ENCODE measurements at places on chromosomes 2 and 18. TPM values are rescaled to one million over a fixed set of nuclear protein-coding genes. Genes with fewer than 3 reads are reported as not detected.

Gene ACVR1C
- total RNA-seq: 0.72 TPM

Gene STK39
- 19.2 TPM for total RNA-seq

Gene ALPP
- not detected for total RNA-seq

Gene UGT1A4
- total RNA-seq: 1.3 TPM

Gene GCA
- total RNA-seq: 7.7 TPM

Gene CAPN13
- not detected for total RNA-seq

Gene MAP3K20
- total RNA-seq: 47.0 TPM

Gene IL18RAP
- total RNA-seq: 0.48 TPM

Gene UNC80
- total RNA-seq: not detected

Gene SLC11A1
- 1.4 TPM for total RNA-seq

Gene SYT4
- not detected for total RNA-seq

Gene TCF23
- total RNA-seq: not detected
